ENCODE measurements at places on chromosomes 12 and 14.
A peak's percentile ranks its signal among the peaks of the same experiment; 100 is the strongest.

GRCh38 chr12:5840944-5841343 is 104.1 kb downstream of the ANO2 start:
- DNase-seq: no peak

GRCh38 chr14:59427653-59428580 is 37.3 kb downstream of the GPR135 start:
- peak; percentile 59 for DNase-seq

DNA sequence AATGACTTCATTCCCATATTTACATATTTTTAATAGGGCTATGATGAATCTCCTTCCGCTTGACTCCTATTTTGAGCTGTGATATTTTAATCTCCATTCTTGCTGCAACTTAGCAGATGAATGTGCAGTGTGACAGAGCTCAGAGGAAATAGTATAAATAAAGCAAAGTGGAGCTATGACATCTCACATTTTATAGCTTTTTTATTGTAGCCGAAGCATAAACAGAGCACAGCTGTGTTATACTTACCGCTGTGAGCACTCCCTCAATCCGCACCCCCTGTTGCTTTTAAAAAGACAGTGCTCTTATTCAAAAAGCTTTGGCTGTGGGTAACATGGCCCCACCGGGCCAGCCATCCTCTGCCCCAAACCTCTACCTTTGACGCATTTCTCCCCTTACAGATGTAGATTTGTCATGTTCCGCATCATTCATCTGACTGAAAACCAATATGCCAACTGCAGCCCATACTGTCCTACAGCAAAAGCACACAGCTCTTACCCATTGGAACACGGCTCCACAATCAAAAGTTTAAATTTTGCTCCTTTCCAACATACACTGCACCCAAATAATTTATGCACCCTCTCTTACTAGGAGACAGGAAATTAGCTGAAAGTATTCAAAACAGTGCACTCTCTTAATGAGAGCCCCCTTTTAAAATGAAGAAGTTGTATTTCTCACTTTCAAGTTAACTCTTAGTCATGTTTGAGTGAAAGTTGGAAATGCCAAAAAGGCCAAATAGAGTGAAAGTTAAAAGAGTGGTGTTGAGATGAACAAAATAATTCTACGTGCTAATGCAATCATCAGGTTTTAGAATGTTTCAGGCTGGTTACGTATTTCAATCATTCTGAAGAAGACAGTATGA is 429.3 kb upstream of the SOX5 start:
- no peak for DNase-seq

GRCh38 chr12:3350432-3350831 is 140.6 kb upstream of the PRMT8 start:
- no peak for DNase-seq

GRCh38 chr12:98453492-98453891 is 61.9 kb upstream of the TMPO start:
- no peak for DNase-seq

DNA sequence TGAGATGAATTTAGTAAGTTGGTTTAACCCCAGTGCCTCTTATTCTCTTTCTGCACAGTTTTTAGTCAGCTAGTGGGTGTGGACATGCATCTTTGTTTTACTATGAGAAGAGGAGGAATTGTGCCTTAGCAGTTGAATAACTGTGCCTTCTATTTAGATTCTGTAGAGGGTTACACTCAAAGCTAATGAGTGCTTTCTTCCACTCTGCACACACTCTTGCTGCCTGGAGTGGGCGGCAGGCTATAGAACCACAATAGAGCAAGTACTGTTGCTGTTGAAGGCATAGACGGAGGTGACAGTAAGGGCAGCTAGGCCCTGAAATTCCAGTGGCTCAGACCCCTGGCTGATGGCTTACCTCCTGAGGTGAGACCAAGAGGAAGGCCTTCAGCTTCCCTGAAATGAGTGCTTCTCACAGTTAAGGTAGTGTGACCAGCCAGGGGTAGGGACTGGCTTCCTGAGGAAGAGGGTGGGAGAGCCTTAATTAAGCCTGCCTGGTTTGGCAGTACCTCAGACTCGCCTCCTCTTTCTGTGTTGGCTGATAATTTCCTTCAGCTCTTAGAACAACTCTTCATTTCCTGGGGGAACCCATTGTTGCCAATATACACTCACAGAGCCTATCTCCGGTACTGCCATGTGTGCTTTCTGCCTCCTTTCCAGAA is 24.7 kb downstream of the SUSD6 start:
- DNase-seq: no peak

GRCh38 chr12:120368789-120369602 is at the start of gene MSI1:
MSI1 (minus strand) TSS chr12:120369164; CDS start chr12:120369091, 73 bp downstream.
- no peak for DNase-seq

GRCh38 chr12:1059162-1059561 is 68.1 kb downstream of the ERC1 start:
- no peak for DNase-seq

DNA sequence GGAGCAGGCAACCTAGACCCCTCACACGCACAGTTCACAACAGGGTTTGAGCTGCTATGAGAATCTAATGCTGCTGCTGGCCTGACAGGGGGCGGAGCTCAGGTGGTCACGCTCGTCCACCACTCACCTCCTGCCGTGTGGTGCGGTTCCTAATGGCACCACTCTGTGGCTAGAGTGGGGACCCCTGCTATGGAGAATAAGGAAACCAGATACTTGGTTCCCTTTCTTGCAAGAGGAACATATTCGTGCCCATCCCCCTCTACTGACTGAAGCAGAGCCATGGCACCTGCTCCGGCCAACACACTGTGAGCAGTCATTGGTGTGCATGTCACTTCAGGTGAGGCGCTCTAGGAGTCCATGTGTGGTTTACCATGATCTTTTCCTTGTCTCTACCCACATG is 30.4 kb upstream of the RIMBP2 start:
- no peak for DNase-seq

GRCh38 chr12:94174576-94174975 is 26.2 kb downstream of the PLXNC1 start:
- DNase-seq: no peak

GRCh38 chr12:111425655-111426054 is 19.9 kb downstream of the SH2B3 start:
- no peak for DNase-seq

- no peak for DNase-seq
Observed at GRCh38 chr12:110077800-110078199, 29.5 kb upstream of the C12orf76 start.

- no peak for DNase-seq
Observed at GRCh38 chr12:121715862-121716435, 3.4 kb downstream of the TMEM120B start.

- DNase-seq: peak; percentile 11
Observed at GRCh38 chr14:56555921-56556570, 23.6 kb upstream of the TMEM260 start.

- DNase-seq: no peak
Observed at GRCh38 chr14:73492043-73492552, 1.4 kb downstream of the RIOX1 start.

DNA sequence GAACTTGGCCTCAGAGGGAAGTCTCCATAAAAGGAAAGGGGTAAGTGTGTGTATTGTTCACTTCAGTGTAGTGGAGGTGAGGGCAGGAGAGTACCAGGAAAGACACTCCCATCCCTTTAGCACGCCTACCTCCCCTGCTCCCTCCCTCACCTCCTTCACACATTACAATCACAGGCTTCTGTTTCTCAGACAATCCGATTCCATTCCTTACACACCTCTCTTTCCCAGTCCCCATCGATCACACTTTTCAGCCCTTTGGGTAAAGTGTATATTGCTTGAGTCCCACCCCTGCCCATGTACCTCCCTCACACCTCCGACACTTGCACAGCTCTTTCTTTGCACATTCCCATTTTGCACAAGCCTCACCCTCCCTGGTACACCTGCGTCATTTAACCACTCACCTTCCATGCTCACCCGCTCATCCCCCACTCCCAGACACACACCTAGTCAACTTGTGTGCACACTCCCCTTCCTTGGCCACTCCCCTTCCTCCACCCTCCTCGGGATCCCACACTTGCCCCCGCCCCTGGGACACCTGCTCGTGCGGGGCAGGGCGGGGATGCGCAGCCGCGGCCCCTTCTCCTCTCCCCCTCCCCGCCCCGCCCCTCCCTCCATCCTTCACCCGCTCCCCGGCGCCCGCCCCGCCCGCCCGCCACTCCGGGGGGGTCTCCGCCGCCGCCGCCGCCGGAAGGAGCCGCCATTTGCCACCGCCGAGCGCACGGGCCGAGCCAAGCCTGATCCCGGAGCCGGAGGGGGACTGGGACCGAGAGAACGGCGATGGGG is at the start of gene MARCHF9:
TSS of gene MARCHF9 (plus strand) at position 693 of the 783 bp plus-strand sequence. CDS start 426 bp downstream, outside the sequence.
- DNase-seq: no peak

DNA sequence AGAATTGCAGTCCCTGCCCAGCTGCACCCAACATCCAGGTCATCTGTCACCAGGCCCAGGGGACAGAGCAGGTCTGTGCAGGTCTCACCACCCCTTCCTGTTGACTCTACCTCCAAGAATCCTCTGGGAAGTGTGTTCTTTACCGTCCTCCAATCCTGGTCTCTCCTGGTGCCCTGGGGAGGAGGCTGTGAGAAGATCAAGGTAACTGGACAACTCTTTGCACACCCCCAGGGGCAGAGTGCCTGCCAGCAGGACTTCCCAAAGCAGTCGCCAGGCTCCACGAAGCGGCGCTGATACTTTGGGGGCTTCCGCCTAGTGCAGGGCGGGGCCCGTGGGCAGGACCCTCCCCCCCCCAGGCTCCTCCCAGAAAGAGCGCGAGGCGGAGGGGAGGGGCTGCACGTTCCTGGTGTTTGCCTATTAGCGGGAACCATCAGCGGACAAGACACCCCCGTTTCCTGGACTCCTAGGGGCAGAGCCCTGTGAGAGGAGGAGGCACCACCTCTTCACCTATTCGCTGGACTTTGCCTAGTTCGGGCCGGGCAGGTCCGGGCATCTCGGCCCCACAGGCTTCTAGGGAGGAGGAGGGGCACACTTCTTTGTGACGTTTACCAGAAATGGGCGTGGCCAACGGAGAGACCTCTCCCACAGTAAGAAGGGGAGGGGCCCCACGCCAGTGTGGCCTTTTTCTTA is 918.0 kb downstream of the AACS start:
- peak; percentile 84 for DNase-seq

DNA sequence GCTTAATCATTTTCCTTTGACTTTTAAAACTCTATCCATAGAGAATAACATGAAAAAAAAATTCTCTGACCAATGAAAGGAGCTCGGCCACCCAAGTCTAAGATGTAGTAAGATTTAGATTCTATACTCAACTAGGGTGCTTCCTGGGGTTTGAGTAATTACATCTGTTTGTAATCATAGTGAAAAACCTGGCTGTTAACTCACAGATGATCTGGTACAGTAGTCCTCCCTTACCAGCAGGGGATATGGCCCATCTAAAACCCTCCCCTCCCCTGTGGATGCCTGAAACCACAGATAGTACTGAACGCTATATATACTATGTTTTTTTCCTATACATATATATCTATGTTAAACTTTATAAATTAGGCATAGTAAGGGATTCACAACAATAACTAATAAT is 89.2 kb downstream of the DAAM1 start:
- DNase-seq: no peak

- no peak for DNase-seq
Observed at GRCh38 chr12:43102546-43103264, 449.3 kb downstream of the ADAMTS20 start.

GRCh38 chr14:95460647-95461478 is 55.6 kb downstream of the SYNE3 start:
- no peak for DNase-seq

DNA sequence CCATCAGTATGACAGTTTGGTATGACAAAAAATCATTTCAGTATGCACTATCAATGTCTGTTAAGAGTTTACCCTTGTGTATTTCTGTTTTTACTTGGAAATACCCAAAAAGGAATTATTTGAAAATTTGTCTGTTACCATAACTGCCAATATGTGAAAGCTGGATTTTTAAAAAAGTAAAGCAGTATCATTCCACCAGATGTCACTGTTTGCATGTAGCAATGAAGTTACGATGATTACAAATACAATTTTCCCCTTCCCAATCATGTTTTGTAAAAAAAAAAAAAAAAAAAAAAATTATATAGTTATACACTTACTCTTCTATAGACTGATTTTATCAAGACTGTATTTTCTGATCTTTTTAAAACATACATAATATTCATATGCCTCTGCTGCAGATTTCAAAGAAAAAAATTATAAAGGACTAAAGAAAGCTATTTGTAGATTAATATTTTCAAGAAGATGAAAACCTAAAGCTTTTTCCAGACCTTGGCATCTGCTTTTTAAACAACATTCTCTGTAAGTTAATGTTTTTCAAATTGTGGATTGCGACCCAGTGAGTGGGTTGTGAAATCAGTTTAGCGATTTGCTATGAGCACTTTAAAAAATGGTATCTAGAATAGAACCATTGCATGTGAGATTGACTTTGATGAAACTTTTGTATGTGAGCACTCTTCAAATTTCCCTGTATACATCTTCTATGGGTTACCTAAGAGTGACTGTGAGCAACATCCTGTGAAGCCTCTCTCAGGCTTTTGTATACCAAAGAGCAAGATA is 114.2 kb downstream of the TTC6 start:
- DNase-seq: peak; percentile 39

DNA sequence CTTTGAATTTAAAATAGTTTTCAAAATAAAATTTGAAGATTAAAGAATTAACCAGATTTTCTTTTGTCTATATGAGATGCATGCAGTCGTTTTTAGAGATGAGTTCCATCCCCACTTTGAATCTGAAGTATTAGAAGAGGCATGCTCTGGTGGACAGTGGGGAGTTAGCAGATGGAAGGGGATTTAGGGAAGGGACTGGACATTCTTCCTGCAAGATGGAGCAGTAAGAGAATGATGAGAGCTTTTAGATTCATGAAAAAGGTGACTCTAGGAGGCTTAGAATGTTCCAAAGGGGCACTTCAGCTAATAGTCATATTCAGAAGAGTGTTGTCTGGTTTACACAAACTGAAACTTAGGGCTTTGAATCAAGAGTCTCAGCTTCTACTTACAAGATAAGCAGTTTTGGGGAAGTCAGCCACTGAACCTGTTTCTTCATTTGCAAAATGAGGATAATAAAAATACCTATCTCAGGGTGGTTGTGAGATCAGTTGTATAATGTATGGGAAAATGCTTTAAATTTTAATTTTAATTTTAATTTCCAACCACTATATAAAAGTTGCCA is 3.7 kb downstream of the ZBTB1 start:
- DNase-seq: no peak

GRCh38 chr14:83379436-83379835 is 1845.8 kb upstream of the SEL1L start:
- no peak for DNase-seq

DNA sequence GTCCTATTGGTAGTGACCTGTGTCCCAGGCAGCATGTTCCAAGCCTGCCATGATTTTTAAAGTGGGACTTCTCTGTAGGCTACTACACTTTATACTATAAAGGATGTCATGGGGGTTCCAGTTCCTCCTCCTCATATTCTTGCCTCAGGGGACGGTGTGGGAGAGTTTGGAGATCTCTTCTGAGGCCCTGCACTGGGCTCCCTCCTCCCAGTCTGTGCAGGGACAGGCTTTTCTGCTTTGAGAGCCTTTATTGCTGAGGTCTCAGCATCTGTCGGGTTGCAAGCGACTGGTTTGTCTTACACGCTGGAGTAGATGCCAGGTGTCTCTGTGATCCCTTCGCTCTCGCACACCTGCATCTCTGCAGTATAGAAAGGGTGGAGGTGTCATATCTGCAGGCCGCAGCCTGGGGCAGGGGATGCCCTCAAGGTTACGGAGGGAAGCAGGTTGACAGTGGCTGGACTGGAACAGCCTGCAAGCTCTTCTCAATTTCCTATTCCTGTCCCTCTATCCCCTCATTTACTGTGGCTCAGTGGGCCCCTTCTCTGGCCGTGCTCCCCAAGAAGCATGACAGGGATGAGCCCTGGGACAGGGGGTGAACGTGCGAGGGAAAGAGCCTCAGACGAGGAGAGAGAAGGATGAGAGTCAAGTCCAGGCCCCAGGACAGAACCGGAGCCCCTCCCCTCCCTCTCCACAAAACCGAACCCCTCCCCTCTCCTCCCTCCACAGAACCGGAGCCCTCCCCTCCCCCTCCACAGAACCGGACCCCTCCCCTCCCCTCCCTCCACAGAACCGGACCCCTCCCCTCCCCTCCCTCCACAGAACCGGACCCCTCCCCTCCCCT is 51.3 kb downstream of the SLC6A12 start:
- DNase-seq: no peak
